ENCODE measurements at places on chromosomes 13 and 19.

GRCh38 chr13:97715763-97716162, 237.7 kb upstream of the IPO5 start:
- no peak for DNase-seq

GRCh38 chr13:19665427-19665859, 32.0 kb downstream of the MPHOSPH8 start:
- DNase-seq: no peak

- DNase-seq: no peak
These were observed 45.3 kb downstream of the LRCH1 start for GRCh38 chr13:46598140-46598819.

DNA sequence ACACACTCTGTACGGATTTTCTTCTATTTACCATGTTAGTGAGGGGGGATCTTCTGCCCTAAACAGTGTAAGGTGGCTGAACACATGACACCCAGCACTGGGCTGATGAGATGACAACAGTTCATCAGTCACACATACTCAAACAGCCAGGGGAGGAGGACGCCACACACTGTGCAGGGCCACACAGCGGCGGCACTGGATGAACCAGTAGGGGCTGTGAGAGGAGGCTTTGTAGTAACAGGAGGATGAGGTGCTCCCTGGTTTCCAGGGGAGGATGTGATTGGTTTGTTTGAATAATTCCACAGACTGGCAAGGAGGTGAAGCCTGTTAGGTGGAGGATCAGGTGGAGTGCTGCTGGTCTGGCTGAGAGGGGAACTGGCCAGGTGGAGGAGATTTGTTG, 16.3 kb upstream of the GTF3A start:
- no peak for DNase-seq

- DNase-seq: no peak
These were observed 1386.7 kb downstream of the SLITRK5 start for GRCh38 chr13:89057862-89058261.

DNA sequence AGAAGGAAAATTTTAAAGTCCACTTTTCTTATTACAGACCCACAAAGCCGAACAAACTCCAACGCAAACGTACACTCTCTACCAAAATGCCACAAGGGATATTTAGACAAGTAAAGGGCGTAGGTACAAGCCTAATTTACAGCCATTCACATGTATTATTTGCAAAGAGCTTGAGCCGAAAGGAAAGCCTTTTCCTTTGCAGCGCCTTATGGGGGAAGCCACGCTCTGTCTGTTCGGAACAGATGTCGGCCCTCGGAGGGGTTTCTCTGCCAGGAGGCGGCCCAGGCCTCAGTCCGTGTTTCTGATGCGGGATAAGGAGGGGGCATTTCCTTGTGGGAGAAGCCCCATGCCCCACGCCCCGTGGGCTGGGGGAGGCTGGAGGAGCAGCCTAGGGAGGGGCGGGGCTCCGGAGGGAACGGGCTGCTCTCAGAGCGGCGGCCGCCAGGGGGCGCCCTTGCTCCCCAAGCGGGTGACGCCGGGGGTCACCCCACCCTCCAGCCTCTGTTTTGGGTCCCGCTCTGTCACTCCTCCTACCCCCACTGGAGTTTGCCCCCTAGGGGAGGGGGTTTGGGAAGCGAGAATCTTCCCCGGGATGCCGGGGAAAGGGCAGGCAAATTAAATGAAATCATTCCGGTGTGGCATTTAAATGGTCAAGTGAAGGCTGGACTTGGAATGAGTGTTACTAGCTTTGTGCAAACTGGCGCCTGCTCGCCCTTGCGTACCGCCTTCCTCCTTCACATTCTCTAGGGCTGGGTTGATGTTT, 2.9 kb downstream of the HTR2A start:
- DNase-seq: peak; percentile 63

DNA sequence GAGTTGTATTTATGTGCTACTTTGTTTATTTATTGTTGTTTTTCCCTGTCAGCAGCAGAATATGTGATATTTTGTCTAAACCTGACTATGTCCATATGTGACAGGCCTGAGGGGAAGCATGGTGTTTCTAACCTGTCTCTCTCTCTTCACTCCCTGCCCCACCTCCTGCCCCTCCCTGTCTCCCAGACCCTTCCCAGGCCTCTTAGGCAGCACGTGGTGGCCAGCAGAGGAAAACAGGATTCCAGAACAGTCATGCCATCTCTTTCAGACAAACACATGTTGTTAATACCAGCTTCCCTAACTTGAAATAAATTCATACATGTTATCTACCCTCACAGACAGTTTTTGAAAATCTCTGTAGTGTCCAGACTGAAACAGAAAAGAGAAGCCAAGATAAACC, 31.0 kb upstream of the ATP11A start:
- no peak for DNase-seq

GRCh38 chr13:109381546-109382180, 404.7 kb downstream of the IRS2 start:
- no peak for DNase-seq
